Activated naive CD4-positive, alpha-beta T cell treated with anti-CD3 and anti-CD28 coated beads, Interleukin-2, amount 10 ng/mL, durations not matched to agents 7 days and 5 days (primary cell): ENCODE measurements at places on chromosomes 7 and 10.

GRCh38 chr7:84248843-84249242 is 54.3 kb upstream of the SEMA3A start:
- no peak for DNase-seq

DNA sequence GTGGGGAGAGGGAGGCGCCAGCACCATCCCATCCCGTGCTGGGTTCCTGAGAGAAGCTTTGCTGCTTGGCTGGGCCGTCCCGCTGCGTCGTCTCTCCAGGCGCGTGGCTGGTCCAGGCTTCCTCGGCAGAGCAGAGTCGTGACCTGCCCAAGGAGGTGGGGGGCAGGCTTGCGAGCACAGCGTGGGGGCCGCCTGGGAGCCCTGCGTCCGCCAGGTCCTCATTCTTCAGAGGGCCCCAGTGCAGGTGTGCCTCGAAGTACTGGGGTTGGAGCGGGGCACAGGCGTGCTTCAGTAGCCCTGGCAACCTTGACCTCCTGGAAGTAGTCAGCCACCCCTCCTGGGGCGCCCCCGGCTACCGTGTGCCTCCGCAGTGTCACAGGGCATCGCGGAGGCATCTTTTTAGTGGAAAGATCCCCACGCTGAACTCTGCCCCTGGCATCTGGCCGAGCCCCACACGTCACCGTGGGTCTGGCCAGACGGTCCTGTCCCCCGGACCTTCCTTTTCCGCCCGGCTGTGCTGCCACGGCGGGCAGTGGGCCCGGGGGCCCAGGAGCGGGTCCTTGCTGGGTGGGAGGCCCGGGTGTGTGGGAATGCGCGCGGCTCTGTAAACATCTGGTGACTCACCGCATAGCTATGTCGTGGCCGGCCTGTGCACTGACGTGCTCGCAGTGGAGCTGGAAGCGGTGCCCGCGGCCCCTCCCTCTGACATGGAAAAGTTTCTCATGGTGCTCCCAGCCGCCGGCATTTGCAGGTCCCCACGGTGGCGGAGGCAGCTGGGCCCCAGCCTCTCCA is 6.4 kb downstream of the MAFK start:
- no peak for DNase-seq

DNA sequence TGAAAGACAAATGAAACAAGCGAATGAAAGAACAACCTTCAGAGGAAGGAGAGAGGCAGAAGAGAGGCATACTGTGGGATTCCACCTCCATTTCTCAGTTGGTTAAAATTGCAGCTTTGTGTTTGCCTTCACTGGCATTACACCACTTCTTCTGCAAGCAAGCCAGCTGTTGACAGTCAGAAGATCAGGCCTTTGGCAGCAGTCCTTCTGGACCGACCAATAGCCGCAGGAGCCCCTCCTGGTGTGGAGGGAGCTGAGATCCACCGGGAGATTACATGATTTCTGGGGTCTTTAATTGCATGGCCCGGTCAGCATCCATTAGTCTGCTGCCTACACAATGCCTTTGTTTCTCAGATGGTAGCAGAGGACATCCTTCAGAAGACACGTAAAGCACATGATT is 206.7 kb downstream of the ADAM12 start:
- DNase-seq: no peak

DNA sequence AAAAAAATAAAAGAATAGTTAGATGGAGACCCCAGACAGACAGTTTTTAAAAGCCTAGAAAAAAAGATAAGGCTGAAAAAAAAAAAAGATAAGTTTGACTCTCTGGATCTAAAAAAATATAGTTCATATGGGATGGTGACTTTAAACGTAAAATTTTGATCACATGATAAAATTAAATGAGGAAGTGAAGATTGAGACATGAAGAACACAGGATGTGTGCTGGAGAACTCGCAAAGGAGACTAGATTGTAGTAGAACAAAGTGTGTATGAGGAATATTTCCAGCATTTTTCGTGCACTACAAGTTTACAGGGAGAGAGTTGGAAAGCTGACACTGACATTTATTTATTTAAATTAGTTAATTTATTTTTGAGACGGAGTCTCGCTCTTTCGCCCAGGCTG is 286.4 kb downstream of the PRPF18 start:
- DNase-seq: no peak

DNA sequence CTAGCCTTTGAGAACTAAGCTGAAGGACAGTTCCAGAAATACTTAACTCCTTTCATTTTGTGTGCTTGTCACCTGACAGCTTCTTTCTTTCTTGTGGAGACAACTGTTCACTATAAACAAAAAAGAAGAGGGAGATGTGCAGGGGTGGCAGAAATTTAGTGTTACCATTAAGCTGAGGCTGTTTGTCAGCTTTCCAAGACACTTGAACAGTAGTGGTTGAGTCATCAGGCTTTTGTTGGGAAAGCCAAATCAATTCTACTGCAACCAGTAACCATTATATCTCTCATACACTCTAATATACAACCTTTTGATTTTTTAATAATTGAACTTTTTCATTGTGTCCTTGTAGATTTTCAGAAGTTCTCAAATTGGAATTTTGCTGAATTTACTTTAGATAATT is 75.3 kb downstream of the POLL start:
- DNase-seq: no peak

DNA sequence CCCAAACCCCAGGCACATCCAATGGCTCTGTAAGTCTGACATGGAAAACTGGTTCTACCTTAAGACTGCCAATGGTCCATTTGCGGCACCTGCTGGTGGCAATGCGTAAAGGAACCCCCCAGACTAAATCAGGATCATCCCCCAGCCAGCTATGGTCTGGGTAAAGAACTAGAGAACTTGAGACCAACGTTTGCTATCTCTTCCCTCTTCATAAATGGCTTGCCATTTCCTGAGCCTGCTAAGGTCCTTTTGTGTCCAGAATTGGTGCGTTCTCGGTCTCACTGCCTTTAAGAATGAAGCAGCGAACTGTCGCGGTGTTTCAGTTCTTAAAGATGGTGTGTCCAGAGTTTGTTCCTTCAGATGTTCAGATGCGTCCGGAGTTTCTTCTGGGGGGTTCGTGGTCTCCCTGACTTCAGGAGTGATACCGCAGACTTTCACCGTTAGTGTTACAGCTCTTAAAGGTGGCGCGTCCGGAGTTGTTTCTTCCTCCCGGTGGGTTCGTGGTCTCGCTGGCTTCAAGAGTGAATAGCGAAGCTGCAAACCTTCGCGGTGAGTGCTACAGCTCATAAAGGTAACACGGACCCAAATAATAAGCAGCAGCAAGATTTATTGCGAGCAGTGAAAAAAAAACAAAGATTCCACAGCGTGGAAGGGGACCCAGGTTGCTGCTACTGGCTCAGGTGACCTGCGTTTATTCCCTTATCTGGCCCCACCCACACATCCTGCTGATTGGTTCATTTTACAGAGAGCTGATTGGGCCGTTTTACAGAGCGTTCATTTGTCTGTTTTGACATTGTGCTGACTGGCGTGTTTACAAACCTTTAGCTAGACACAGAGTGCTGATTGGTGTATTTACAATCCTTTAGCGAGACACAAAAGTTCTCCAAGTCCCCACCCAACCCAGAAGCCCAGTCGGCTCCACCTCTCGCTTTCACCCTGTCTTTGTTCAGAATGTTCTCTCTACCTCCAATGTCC is 95.4 kb downstream of the ELMO1 start:
- peak; percentile 81 for DNase-seq

- no peak for DNase-seq
Observed at GRCh38 chr7:81053623-81054022, 134.8 kb upstream of the SEMA3C start.

DNA sequence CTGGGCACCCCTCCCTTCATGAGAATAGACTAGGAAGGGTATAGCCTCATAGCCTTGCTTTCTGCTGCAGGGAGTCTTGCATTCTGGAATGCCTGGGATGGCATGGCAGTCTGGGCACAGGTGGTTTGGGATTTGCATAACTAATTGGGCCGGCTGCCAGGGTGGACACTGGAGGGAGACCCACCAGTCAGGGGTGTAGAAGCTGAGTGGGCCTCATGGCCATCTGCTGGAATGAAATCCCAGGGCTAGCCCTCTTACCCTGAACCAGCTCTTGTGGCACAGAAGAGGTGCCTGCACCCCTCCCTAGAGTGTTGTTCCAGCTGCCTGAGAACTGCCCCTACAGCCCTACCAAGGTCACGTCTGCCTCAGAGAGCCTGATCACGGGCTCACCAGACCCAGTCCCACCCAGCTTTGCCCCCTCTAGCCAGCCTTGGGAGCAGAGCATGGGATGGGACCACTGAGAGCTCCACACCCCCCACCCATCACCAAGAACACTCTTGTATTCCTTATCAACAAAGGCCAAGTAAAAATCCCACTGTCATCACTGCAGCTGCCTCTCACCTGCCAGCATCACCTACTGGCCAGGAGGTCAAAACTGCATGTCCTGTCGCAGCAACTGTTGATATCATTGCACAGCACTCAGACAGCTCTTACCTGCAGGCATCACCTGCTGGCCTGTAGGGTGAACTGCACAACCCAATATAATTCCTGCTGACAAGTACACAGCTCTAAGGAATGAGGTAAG is 148.9 kb downstream of the ZEB1 start:
- DNase-seq: peak; percentile 20

DNA sequence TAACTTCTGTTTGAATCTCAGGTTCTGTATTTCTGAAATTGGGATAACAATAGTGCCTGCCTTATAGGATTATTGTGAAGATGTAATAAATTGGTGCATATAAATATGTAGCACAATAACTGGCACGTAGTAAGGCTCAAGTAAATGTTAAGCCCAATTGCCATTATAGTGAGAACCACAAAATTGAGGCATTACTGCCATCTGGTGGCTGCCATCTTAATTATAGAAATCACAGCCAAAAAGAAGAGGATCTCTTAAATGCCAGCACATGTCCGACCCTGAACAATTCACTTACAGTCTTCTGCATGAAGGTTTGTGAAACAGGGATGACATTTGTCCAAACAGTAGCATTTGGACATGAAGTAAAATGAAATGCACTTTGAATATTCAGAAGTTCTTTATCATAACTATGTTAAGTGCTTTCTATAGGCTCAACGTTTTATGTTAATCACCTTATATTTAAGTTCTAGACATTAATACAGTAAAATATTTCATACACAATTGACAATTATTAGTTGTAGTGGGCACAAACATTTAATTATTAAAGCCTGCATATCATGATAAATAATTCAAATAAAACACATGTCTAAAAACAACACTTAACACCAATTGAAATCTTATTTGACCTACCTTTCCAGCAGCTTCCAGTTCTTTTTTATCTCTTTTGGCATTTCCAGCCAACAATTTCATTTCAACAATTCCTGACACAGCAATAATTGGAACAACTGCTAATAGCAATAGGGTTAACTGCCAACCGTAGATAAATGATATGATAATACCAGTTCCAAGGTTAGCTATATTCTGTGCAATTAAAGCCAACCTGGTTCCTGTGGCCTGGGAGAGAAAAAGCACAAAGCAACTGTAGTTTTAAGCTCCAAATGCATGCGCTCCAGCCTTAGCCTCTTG is 58.5 kb downstream of the ABCB4 start:
- DNase-seq: peak; percentile 77

GRCh38 chr7:130096243-130096827 is 26.0 kb downstream of the KLHDC10 start:
- no peak for DNase-seq

GRCh38 chr10:132488231-132488821 is 49.3 kb upstream of the INPP5A start:
- no peak for DNase-seq

DNA sequence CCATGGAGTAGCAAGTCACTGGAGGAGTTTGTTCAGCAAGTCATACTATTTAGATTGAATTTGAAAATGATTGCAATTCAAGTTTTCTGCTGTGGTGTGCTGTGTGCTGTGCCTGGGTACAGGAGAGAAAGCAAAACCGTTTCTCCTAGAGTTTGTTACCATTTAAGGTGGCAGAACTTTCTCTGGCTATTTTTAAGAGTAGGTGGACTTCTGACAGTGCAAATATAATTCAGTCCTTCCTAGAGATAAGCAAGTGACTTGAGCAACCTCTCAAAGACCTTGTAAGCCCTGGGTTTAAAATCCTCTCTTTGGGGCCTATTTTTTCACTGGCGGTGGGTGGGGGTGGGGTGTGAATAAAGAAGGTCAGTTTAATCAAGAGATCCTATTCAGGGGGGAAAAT is 42.9 kb upstream of the FGL2 start:
- no peak for DNase-seq

DNA sequence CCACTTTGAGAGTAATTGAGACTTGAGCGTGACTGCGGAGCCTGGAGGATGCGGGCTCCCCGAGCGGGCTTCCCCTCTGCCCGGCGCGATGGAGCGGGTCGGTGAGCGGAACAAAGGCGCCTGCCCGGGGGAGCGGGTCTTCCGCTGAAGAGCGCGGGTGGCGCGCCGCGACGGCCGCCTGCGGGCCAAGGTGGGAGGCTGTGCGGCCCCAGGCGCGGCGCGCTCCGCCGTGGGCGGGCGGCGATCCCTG is at the start of gene GALNT17:
Gene GALNT17, plus strand, starts transcription at position 18 of the 250 bp plus-strand sequence.
- no peak for DNase-seq

GRCh38 chr7:71131256-71132126 is 453 bp upstream of the GALNT17 start:
- no peak for DNase-seq

- DNase-seq: no peak
Observed at GRCh38 chr10:124692100-124692446, 52.1 kb downstream of the FAM53B start.

- DNase-seq: no peak
Observed at GRCh38 chr7:108001764-108002725, 916 bp downstream of the LAMB1 start.

DNA sequence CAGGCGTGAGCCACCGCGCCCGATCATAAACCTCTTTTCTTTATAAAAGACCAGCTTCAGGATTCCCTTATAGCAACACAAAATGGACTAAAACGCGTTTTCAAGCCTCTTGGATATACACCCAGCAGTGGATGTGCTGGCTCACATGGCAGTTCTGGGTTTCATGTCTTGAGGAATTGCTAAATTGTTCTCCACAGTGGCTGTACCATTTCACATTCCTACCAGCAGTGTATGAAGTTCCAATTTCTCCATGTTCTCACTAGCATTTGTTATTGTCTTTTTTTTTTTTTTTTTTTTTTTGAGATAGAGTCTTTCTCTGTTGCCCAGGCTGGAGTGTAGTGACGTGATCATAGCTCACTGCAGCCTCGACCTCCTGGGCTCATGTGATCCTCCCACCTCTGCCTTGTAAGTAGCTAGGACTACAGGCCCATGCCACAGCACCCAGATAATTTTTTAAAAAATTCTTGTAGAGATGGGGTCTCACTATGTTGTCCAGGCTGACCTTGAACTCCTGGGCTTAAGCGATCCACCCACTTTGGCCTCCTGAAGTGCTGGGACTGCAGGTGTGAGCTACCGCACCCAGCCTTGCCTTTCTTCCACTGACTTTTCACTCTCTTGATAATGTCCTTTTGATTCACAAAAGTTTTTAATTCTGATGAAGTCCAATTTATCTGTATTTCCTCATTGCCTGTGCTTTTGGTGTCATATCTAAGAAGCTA is 17.4 kb downstream of the TECPR1 start:
- no peak for DNase-seq

- DNase-seq: no peak
Observed at GRCh38 chr10:32995751-32996150, 37.7 kb upstream of the ITGB1 start.

- DNase-seq: no peak
Observed at GRCh38 chr10:47026301-47027107, 115.3 kb downstream of the PTPN20 start.
